ENCODE measurements at places on chromosomes 16 and 17.

GRCh38 chr16:86306011-86306644, 204.2 kb upstream of the FOXF1 start:
- no peak for DNase-seq

DNA sequence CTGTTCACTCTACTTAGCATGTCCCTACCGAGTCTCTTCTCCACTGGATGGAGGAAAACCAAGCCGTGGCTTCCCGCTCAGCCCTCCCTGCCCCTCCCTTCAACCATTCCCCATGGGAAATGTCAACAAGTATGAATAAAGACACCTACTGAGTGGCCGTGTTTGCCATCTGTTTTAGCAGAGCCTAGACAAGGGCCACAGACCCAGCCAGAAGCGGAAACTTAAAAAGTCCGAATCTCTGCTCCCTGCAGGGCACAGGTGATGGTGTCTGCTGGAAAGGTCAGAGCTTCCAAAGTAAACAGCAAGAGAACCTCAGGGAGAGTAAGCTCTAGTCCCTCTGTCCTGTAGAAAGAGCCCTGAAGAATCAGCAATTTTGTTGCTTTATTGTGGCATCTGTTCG, 2.8 kb upstream of the LPCAT2 start:
- DNase-seq: no peak

DNA sequence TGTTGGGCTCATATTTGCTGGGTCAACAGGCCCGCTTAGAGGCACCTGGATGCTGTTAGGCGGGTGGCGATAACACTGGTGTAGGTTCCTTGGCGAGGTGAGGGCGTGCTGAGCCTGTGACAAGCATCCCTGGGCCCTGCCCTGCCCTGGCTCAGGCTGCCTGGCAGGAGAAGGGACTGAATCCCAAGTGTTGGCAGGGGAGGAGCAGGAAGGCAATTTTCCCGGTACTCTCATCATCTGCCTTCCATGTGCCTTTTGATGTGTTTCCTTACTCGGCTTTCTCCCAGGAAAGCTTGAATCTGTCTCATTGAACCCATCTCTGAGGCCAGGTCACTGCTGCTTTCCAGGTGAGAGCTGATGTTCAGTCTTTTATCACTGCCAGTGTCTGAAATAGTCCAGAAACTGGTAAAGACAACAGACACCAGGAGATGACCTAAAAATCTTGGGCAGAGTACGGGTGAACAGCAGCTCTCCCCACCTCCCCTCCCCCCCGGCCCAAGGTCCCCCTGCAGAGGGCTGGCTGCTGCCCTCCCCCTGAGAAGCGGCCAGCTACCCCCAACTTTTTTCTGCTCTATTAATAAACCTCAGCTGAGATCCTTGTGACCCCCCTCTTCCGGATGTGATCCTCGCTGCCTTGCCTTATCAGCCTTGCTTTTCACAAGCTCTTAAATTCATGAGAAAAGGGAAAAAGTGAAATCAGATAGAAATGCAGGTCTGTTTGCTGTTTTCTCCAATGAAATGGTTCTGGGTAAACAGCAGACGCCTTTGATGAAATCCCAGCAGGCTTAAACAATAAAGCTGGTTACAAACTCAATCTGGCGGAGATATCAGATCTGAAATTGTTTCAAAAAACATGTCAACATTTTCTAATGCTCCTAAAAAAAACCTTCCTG, 29.0 kb downstream of the RTN4RL1 start:
- DNase-seq: no peak

GRCh38 chr17:79684132-79684985, 46.4 kb upstream of the ENPP7 start:
- no peak for DNase-seq

DNA sequence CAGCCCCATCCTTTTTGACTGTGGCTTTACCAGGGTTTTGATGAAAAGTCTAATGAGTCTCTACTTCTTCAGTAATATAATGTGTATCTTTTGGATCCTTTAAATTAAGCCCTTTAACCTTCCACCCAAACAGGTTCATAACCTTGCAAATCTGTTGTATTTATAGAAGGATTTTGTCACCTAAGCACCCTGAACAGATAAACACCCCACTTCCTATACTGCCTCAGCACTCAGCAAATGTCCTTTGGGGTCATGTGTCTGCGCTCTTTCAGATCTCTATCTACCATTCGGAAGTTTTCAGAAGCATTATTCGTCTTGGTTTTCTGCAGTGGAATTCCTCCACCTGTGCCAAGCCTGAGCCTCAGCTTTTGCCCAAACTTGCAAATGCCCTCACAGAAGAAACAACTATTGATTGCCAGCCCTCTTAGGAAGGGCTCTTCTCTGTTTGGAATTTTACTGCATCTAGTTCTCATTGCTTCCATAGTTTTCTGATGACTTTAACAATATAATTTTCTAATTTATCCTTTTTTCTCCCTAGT, 214.8 kb upstream of the KCNJ16 start:
- no peak for DNase-seq

Data from cortex of kidney (tissue), 1 donor.